ENCODE measurements at places on chromosomes 5 and 9.
A peak's percentile ranks its signal among the peaks of the same experiment; 100 is the strongest.

DNA sequence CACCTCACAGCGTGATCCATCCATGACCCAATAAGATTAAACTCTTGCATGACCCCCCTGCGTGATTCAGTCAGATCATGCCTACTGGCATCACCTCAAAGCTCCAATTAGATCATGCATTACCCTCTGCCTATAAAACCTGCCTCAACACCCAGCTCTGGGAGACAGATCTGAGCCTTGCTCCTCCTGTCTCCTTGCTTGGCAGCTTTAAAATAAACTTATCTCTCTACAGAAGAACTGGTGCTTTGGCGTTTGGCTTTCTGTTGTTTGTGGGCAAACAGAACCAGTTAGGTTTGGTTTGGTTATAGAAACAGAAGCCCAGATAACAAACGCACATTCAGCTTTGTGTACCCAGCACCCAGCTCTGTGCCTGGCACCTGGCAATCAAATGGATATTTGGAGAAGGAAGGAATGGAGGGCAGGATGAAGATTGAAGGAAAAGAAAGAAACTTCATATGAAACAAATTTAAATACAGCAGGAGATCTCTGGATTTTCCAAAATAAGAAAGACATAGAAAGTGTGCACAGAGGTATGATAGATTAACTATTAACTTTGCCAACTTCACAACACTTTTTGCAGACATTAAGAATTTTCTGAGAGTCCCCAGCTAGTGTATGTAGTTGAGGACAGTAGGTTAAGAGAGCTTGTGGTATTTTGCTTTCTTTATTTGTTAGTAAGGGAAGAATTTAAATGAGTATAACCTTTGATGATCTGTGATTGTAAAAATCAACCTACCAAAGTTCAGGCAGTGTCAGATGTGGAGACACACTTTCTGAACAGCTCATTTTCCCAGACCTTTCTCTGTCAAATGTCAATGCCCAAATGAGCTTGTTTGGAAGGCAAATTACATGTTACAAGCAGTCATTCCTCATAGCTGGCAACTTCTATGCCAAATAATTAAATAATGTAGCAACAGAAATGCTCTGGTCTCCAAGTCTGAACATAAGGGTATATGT lies 102.1 kb upstream of the ASTN2 start:
- no peak for DNase-seq

DNA sequence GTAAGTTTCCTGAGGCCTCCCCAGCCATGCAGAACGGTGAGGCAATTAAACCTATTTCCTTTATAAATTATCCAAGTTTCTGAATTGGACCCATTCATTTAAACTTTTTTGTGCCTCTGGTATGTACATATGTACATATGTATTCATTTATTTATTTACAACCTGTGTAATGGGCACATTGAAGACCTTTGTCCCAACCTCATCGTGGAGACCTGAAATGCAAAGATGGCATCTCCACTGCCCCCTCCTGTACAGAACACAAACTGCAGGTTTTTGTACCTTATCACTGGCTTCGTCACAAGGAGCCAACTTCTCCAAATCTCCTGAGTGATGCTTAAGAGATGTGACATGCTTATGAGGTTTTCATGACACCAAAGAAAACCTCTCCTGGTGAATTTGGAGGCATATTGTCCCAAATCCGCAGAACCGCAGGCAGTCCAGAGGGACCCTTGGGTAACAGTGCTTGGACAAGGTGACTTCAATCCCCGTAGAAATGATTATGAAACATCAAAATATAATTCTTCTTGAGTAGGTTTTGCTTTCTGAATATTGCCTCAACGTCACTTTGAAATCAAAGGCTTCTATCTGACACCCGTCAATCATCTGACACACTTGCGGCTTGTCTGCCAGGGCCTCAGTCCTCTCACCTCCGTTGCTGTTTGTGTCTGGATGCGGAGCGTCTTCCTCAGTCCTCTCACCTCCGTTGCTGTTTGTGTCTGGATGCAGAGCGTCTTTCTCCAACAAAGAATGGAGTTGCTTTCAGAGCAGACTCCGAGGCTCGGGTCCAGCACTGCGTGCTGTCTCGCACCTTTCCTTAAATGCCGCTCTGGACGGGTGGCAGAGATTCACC lies 135.0 kb upstream of the IRX4 start:
- DNase-seq, result no peak

DNA sequence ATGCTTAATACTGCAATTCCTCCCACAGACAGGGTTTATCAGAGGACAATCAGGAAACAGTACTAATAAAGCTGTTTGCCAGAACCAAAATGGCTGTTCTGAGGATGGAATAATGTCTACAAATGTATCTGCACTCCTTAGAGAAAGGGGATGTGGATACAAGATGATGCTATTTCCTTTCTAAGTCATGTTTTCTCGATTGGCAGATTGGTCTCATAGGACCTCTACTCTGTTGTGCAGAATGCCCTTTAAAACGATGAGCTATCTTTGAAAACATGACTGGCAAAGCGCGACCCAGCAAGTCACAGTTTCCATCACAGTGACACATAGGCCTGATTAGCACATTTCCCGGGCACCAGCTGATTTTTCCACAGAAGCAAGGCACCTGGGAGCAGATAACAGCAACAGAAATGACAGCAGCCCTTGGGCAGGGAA lies 54.0 kb downstream of the AOPEP start:
- DNase-seq, result no peak

DNA sequence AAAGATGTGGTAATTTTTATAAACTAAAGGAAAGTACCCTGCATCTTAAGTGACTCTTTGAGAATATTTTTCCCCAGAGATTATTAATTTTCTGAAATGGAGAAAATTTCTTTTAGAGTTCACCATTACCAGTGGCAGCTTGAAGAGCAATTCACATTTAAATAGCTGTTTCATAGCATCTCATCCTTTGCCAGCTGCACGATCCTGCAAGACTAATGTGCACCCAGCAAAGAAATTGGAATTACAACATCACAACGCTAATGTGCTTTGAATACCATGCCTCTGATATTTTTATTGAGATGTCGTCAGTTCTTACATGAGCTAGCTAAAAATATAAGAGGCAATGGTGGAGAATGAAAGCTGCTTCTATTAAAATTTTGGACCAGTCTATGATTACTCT lies 423.5 kb downstream of the TAF11L14 start:
- DNase-seq, result no peak

DNA sequence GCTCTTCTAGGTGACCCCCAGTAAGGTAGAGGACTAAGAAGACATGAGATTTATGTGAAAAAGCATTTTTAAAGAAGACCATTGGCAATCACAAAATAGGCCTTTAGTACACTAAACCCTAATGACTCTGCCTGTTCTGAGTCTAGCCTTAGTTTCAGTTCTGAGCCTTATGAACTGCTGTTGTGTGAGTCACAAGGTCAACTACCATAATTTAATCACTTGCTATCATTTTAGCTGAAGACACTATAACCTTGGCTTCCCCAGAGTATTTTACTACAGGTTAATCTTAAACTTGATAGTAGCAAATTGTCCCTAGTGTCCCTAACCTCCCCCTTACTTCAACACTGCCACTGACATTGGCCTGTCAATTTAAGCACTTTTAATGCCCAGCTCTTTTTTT lies 34.4 kb downstream of the APC start:
- DNase-seq, result peak; percentile 77

- DNase-seq, result peak; percentile 49
Observed at GRCh38 chr5:72647806-72648205, 140.6 kb upstream of the ZNF366 start.

DNA sequence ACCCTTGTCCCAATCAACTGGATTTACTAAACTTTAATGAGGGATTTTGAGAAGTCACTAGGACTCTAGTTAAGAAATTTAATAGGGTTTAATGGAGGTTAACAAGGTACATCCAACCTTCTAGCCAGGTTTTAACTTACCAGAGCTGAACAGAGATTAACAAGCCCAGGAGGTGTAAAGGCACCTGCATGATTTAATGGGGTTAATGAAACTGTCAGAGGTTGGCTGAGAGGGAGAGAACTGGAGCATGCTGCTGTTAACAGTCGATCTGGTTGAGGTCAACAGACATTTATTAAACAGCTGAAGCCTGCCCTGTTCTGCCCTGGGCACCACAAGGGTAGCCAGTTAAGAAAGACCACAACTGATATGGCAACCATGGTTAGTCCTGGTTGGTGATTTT lies 13.6 kb downstream of the HAND1 start:
- DNase-seq, result no peak
